ENCODE measurements at places on chromosomes 3 and 15.

GRCh38 chr3:79245284-79246138 lies 522.3 kb downstream of the ROBO1 start:
- no peak for DNase-seq

- DNase-seq, result no peak
These were observed 38.0 kb downstream of the SEC22A start for GRCh38 chr3:123239756-123240155.

DNA sequence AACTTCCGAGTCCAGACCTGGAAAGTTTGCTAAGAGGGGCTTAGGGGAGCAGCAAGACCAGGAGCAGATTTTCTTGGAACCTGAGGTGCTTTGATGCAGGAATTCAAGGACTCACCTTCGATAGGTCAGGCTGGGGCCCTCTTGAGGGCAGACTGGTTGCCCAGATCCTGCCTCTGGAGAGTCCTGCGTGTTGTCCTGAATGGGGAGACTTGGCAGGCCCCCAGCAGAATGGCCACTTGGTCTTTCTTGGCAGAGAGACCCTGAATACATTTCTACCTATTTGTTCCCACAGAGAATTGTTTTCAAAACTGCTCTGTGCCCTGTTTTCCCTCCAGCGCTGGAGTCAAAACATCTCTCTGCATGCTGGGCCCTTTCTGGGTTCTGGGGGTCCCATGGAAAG lies 4.2 kb downstream of the KLF13 start:
- no peak for DNase-seq

DNA sequence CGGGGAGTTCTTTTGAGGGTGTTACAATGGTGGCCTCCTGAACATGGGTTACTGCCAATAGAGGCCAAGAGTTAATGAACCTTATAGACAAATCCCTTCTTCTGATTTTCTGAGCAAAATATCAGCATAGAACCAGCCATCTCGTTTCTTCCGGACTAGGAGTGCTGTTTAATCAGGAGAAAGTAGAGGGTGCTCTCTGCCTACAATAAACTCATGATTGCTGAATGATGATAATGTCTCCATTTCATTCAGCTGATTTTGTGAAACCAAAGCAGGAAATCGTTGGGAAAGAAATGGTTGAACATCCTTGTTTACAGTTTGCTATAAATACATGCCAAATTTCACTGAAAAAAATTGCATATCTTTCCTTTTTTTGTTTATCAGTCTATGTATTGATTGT lies 142.8 kb upstream of the PLSCR5 start:
- no peak for DNase-seq

GRCh38 chr3:63918321-63918720 lies 6.1 kb upstream of the SCAANT1 start:
- no peak for DNase-seq

DNA sequence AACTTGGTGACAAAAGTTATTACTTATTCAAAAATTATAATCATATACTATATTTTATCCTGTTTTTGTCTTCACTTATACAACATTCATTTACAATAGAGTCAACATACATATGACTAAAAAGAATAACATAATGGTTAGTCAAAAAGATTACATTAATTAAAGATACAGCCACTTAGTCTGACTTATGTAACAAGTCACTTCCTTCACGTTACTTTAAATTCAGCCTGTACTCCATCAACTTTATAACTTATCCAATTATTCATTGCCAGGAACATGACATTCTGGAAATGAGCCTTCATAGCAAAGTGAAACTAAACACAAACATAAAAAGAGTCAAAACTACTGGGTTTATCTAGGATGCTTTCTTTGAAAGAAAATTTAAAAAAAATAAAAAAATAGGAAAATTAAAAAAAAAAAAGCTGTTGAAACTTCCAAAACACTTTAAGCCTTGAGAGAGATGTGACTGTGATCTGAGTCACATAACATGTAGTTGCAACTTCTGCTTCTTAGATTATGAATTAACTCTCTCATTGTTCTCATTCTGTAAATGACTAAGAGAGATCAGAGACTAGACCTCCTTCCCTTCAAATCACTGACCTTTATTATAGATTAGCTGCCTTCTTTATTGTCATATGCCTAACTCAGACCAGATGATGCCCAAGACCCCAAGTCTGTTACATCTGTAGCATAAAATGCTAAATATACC lies 107.8 kb downstream of the MYRIP start:
- no peak for DNase-seq

DNA sequence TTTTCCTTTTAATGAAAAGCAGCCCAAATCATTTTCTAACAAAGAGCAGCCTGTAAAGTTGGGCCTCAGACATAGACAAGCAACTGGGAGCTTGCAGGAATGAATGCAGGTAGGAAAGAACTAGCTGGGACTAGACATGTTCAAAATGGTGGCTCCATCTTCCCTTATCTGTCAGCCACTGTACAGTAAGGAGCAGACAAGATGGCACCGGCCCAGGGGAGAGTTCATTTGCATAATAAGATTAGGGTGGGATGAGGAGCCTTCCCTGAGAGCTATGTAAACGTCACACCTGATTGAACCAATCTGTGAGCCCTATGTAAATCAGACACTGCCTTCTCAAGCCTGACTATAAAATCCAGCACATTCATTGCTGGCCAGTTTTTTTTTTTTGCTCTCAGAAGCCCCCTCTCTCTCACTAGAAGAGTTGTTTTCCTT lies 59.7 kb upstream of the GK5 start:
- DNase-seq, result no peak

DNA sequence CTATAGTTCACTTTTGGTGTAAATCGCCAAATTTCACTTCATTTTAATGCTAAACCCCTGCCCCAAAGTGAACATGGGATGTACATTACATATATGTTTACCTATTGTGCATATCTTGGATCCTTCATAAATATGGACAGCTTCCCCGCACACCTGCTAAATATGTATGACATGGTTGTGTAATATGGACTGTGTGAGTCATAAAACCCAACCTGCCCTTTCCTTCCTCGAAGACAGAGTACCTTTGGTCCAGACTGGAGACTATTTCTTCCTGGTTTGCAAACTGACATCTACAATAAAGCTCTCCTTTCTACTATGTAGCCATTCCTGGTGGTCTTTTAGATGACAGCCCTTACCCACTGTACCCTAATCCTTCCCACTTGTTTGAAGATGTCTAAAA lies 12.4 kb downstream of the ACTC1 start:
- no peak for DNase-seq

DNA sequence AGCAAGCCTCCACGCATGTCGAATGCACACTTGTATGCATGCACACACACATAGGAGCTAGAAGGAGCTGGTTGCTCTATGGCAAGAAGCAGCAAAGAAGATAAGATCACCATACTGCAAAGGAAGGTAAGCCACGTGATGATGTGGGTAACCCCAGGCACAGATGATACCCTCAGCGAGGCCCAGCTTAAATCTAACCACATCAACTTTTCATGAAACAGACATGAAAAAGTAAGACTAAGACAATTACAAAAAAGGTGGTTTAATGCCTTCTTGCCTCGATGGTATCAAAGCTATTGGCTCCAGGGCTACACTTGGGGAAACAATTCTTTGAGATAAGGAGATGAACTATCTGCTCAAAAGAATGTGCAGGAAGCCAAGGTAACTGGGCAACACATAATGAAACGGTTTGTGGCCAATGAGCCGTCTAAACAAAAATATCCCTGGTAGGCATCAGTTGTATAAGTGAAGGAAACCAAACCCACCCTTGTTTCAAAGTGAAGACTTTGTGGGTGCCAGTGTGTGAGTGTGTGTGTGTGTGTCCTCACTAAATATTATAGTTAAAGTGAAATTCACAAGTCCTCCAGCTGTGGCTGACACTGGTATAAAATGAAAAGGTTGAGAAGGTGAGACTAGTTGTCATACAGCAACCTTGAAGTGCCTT lies 365.7 kb upstream of the ICE2 start:
- DNase-seq, result no peak

GRCh38 chr3:117291476-117291875 lies 581.9 kb downstream of the TUSC7 start:
- no peak for DNase-seq

DNA sequence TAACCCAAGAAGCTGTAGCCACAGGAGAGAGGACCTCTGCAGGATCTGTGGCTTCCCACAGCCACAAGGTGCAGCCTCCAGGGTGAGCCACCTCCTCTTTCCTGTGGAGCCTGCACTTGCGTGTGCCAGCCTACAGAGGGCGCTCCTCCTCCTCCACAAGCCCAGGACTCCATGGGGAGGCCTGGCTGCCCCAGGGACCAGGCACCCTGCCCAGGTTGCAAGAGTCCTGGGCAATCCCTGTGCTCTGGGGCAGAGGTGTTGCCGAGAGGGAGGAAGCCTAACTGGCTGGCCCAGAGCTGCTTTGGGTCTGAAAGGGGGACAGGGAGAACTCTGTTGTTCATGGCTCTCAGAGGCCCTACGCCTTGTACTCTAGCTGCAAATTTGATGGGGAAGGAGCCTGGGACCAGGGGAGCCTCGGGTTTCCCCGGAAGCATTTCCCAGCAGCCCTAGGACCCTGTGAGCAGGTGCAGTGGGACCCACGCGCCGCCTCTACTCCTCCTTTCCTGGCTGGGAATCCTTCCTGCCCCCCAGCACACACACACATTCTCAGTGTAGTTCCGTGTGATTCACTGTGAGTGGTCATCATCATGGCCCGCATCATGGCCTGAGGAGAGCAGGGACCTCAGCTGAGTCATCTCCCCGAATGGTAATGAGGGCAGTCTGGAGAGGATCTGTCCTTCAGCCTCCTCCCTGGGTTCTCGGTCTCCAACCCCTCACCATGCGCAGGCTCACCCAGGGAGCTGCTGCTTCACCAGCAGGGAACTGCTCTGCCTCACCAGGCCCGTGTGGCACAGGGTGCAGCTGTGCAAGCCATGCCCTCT lies 24.3 kb downstream of the TBC1D21 start:
- DNase-seq, result peak; percentile 35

- DNase-seq, result no peak
These were observed 1.8 kb downstream of the CXCR6 start for GRCh38 chr3:45944830-45945620.

GRCh38 chr15:81106560-81106959 lies 27.5 kb upstream of the CFAP161 start:
- DNase-seq, result peak; percentile 53

DNA sequence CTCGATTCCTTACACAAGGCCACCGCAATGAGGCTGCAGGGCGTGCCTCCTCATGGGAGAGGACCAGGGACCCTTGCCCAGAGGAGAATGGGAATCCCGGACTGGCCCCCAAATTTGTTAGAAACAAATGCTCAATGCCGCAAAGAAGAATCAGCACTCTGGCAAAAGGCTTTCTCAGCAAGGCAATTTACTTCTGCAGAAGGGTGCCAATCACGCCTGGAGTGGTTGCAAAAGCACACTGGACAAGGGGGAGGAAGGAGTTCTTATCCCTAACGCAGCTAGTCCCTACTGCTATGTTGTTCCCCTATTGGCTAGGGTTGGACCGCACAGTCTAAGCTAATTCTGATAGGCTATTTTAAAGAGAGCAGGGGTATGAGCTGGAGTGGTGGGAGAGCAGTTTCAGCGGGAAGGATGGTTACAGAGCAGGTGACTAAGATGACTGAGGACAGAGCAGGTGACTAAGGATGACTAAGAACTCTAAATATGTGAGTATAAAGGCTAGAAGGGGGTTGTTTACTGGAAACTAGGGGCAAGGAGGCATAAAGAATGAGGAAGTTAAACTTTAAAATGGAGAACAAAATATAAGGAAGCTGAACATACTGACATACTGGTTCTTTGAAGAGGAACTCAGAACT lies 48.5 kb downstream of the KATNBL1 start:
- no peak for DNase-seq

- no peak for DNase-seq
These were observed 4.0 kb upstream of the CHRNB4 start for GRCh38 chr15:78645009-78645408.

DNA sequence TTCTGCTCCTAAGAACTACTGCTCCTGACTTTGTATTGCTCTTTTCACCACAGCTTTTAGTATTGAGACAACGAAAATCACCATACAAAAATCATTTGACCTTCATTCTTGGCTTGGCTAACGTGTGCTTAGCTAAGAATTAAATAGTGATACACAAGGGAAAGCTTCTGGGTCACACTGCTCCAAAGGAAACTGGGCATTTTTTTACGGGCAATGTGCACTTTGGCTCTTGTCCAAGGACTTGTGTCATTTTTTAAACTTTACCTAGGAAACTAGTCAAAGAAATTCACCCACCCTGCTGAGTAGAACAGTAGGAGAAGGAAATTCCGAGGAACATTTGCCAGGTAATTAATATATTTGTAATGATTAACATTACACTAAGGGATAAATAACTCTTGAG lies 19.8 kb downstream of the WDR72 start:
- DNase-seq, result no peak

- no peak for DNase-seq
These were observed 8.2 kb upstream of the TMEM158 start for GRCh38 chr3:45234250-45234649.

Data from tibial artery (tissue), 4 donors.